T1000 (cell line): ENCODE measurements at places on chromosomes 4 and X.

- DNase-seq: no peak
Observed at GRCh38 chrX:94676285-94676684, 1002.3 kb downstream of the FAM133A start.

DNA sequence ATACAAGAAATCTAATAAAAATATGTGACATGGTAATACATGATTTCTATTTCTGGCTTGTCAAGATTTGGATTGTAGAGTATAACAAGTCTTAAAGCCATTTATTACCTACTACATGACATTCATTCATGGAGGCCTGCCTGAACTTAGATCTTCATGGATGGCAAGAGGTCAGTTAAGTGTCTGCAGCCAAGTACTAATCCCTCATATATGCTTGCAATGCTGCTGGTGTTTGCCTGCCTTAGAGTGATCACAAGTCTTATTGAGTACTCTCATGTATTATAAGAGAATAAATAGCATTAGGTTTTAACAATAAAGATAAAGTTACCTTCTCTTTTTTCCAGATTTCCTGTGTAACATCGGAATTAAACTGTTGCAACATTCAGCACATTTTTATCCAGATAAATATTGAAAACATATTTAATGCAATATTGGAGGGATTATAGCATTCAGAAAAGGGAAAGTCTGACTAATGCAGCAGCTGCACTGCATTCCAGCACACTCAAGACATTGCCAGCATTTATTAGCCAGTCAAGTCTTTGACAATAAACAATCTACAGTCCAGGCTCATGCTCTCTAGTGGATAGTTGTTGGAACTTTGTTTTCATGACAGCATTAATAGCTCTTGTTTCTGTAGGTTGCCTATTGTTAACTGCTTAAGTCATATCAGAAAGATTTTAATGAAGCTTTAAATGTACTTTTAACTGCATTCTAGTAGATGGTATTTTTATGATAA lies 737.1 kb downstream of the FAT4 start:
- no peak for DNase-seq

GRCh38 chr4:41644288-41644914 lies 104.1 kb downstream of the PHOX2B start:
- no peak for DNase-seq

DNA sequence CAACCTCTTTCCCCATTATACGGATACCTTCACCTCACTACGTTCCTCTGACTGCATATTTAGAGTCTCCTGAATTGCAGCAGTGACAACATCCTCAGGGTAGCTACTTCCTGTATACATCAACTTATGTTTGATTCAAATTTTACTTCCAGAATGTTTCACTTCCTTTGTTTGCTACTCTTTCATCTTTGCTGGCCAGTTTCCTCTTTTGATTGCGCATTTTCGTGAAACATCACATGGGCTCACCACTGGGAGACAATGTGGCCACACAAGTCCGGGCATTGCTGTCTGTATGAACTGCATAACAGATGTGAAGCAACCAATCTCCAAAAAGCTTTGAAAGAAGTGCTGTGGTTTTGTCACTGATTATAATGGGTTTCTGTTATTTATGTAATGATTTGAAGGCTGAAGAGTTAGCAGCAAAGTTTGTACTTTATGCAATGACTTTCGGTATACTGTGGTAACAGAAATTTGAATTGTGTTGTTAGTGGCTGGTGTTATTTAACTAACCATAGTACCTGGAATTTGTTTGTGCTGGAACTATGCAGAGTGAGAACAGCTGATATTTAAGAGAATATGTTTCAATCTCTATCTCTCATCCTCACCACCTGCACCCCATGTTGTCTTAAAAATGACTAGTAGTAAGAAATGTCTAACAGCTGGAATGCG lies 7.4 kb downstream of the SNCA start:
- no peak for DNase-seq

DNA sequence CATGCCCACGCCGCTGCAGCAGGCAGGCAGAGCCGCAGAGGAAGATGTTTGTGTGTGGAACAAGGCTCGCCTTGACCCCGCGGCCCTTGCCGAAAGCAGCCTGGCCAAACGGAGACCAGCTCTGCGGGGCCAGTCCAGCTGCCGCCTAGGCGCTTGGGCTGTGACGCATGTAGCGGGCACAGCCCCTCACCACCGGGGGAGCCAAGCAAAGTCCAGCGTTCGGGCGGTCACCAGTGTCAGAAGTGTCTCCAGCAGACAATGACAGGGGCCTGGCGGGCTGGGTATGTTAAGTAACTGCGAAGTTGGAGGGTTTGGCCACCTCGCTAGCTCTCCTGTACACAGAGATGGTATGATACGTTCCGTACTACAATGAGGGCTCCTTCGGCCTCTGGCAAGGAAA lies 1.3 kb downstream of the AMER1 start:
- no peak for DNase-seq
